Activated CD8-positive, alpha-beta memory T cell treated with anti-CD3 and anti-CD28 coated beads for 4 hours (primary cell): ENCODE measurements at places on chromosomes 5 and 9.

- DNase-seq = no peak
Observed at GRCh38 chr9:129439242-129439641, 181.7 kb downstream of the C9orf50 start.

DNA sequence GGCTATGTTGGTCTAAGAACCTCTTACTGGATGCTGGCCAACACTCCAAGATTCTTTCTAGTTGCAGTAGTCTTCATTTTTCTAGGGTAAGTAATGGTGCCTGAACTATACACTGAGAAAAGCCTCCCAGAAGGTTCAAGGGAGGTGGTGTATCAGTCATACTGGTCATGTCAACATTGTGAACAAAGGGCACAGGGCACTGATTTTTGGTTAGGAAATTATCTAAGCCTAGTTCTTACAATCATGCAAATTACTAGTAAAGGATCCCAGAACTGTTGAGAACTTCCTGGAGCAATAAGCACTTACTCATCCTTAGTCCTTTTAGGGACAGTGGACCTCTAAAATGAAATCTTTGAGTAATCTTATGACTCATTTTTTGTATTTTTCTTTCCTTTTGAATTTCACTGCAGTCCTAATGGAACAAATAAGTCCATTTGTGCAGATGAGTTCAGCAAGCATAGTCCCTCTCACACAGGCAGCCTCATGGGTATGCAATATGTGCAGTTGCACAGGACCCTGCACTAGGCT, 21.1 kb upstream of the CDC42SE2 start:
- no peak for DNase-seq

- no peak for DNase-seq
Observed at GRCh38 chr9:83526901-83527300, 11.3 kb downstream of the FRMD3 start.

DNA sequence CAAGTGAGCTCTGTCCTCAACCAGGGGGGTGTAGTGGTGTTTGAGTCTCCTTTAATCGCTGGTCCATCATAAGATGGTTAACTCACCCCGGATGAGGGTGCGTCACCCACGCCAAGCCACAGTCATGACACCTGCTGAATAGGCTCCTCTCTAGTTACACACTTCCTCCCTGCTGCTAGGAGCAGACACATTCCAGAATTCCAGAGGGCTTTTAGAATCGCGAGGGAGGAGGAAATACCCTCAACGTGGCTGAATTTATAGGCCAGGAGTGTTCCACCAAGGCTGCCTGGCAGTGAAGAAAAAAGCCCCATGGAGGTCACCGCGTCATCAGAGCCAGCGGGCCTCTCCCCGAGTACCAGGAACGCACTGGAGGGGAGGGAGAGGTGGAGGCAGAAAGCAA, 5.1 kb downstream of the GLRX start:
- no peak for DNase-seq

DNA sequence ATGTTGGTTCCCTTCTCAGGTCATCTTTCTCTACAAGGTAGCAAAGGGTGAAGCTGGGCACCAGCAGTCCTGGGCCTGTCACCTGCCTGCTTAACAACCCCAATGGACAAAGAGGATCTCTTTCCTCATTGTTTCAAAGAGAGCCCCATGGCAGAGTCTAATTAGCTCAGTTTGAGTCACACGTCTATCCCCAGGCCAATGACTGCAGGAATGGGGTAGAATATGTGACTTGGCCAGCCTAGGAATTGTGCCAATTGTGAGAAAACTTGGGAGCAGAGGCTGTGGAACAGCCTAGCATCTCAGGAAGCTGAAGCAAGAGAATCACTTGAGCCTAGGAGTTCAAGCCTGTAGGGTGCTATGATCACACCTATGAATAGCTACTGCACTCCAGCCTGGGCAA, 3.6 kb upstream of the RAPGEF1 start:
- DNase-seq = no peak

- no peak for DNase-seq
Observed at GRCh38 chr9:125497478-125497877, 209.5 kb downstream of the MAPKAP1 start.

DNA sequence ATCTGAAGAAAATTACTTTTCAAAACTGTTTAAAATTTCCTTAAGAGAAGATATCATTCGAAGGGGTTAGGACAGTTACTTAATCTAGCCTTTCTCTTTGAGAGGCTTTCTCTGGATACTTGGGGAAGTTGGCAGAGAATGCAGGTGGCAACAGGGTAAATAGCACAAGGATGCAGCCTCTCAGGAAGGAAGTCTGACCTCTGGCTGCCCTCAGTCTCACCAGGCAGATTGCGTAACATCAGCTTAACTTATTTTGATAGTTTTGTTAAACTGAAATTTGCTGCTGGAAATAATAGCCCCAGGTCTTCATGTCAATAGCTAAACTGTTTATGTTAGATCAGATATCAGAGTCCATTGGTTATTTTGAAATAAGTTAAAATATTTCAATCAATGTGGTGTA, 20.4 kb downstream of the CCDC192 start:
- no peak for DNase-seq

DNA sequence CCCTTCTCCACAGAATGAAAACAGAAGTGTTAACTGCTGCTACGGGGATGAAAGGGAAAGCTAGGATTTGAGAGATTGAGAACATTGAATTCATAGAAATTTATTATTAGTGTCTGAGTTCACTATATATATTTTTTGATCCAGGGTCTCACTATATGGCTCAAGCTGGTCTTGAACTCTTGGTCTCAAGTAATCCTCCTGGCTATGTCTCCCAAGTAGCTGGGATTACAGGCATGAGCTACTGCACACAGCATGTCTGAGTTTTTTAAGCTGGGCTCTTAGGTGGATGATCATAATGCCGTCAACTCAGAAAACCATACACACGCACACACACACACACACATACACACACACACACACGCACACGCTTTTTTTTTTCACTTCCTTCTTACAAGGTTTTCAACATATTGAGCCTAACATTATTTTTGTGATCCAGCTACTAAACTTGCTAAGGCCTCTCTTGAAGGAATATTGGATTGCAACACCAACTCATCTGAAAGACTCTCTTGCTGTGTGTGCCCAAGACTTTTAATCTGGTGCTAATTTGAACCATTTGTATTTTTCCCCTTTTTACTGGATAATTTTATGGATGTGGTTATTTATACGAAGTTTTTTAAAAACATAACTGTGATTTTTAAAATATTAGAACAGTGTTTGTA, 1045.4 kb downstream of the DTWD2 start:
- no peak for DNase-seq

GRCh38 chr5:87154191-87154590, 113.5 kb upstream of the RASA1 start:
- DNase-seq = no peak

DNA sequence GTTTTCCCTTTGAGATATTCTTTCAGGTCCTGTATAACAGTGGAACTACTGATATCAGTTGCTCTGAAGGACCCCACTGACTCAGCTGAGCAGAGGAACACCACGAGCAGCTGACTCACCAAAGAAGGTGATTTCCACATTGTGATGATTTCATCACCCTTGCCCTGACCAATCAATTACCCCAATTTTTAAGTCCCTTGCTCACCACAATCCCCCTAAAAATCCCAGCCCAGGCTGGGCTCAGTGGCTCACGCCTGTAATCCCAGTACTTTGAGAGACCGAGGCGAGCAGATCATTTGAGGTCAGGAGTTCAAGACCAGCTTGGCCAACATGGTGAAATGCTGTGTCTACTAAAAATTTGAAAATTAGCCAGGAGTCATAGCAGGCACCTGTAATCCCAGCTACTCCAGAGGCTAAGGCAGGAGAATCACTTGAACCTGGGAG, 125.3 kb upstream of the ABCA1 start:
- DNase-seq = peak; percentile 8

DNA sequence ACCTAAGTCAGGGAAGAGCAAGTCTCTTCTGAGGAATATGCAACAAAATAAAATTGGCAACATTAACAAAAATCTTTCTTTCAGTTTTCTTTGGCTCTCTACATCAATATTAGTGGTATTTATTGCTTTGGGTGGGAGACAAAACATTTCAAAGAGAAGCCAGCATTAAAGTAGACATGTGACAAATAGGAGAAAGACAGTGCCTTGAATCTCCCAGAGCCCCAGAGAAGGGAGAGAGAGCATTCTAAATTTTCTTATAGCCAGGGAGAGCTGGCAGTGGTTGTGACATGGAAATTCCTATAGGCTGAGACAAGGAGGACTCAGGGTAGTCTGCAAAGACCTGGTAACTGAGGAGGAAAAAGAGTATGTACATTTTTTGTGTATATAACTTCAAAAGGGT, 79.4 kb upstream of the NREP start:
- no peak for DNase-seq

DNA sequence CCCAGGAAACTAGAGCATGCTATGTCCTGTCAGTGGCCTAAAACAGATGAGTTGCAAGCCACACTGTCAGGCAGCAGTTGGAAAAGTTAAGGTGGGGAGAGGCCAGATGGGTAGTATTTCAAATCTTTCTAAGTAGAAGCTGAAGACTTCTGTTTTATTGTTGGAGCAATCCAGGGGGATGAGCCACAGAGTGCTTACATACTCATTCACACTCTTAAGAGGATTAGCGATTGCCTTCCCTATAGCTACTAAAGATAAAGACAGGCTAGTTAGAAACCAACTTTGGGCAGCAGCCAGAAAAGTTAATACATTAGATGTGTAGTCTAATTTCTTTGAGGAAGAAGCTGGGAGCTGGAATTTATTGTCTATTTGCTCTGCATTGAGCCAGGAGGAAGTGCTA, 61.7 kb upstream of the ELAVL2 start:
- DNase-seq = no peak

- DNase-seq = no peak
Observed at GRCh38 chr5:139646912-139647505, 1.1 kb upstream of the CXXC5 start.

GRCh38 chr5:129445379-129445778, 14.7 kb upstream of the ADAMTS19 start:
- DNase-seq = no peak

DNA sequence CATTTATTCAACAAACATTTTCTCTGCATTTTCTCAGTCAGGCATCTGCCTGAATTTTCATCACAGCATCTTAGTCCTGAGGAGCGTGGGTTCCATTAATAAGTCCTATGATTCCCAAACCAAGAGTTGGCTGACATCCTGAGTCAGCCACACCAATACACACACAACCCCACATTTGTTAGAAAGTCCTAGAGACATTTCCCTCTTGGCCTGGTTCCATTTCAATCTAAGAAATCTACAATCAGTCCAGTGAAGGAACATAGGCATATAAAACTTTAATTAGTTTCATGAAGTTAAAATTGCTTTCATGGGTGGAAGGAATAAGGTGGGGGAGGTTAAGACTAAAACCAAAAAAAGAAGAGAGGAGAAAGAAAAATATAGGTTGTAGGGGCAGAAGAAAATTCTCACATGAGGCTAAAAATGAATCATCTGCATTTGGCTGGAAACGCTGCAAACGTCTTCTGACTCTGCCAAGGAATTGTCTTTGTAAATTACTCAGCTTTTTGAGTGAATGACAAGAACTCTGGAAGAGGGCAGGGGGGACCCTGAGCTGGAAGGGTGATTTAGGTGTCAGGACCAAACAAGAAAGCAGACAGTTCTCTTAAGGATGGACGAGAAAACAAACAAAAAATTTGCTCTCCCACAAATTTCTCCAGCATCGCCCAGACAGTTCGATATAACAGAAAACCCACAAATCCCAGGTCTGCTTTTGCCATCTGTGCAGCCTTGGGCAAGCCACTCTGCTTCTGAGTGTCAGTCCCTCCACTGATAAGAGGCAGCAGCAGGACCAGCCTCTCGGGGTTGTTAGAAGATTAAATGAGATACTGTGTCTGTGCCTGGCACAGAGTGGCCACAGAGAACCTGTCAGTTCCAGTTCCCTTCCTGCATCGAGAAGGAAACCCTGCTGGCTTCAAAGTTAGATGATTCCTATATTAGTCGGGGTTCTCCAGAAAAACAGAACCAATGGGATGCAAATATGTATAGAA, 289.7 kb downstream of the CDK5RAP2 start:
- no peak for DNase-seq

GRCh38 chr5:135137146-135137915, 103.3 kb upstream of the PITX1 start:
- DNase-seq = no peak
